ENCODE measurements at places on chromosomes 1 and 21.
A peak's percentile ranks its signal among the peaks of the same experiment; 100 is the strongest.

- no peak for DNase-seq
Measured at GRCh38 chr1:160197231-160197630, 6.9 kb downstream of the CASQ1 start.

DNA sequence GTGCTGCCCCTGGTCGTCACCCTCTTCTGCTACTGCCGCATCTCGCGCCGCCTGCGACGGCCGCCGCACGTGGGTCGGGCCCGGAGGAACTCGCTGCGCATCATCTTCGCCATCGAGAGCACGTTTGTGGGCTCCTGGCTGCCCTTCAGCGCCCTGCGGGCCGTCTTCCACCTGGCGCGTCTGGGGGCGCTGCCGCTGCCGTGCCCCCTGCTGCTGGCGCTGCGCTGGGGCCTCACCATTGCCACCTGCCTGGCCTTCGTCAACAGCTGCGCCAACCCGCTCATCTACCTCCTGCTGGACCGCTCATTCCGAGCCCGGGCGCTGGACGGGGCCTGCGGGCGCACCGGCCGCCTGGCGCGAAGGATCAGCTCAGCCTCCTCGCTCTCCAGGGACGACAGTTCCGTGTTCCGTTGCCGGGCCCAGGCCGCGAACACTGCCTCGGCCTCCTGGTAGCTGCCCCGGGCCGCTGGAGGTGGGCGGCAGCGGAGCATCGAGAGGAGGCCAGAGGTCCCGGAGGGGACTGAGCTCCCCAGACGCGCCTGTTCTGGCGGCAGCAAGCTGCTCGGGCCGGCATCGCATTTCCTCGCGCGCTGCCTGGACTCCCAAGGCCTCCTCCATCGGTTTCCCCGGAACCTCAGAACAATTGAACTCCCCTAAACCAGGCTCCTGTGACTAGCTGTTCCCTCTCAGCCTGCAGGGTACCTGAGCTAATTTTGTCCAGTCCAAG lies 1.1 kb downstream of the GPR25 start:
- no peak for DNase-seq

DNA sequence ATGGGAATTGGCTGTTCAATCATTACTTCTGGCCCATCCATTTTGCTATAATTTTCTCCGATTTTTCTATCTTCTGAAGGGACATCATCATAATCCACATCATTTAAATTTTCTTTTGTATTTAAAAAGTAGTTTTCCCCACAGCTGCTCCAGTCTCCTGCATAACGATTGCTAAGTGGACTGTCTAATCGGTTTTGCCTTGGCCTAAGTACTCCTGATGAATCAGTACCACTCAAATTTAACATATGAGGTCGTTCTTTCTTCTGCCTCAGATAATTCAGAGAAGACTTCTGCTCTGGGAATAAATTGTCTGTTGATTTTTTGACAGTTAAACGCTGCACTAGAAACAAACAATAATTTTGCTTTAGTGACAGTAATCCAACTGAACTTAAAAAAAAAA lies 41.9 kb downstream of the SYDE2 start:
- no peak for DNase-seq

- DNase-seq = no peak
Measured at GRCh38 chr1:214635506-214635905, 32.5 kb downstream of the CENPF start.

GRCh38 chr1:25784575-25785051 lies 15.4 kb upstream of the SELENON start:
- DNase-seq = no peak

DNA sequence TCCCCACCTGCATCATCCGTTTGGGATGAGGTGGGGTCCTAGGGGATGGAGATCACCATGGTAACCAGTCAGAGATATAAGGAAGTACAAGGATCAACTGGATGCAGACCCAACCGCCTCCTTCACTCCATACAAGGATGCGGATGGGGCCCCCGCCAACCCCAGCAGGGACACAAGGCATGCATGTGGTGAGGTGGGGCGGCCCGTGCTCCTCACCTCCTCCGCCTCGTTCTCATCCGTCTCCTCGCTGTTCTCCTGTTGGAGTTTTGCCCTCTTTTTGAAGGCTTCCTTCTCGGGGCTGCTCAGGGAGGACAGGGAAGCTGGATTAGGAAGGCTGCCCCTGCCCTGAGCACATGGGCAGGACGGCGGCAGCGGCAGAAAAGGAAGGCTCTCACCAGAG lies 23.8 kb downstream of the KIF21B start:
- DNase-seq = no peak

DNA sequence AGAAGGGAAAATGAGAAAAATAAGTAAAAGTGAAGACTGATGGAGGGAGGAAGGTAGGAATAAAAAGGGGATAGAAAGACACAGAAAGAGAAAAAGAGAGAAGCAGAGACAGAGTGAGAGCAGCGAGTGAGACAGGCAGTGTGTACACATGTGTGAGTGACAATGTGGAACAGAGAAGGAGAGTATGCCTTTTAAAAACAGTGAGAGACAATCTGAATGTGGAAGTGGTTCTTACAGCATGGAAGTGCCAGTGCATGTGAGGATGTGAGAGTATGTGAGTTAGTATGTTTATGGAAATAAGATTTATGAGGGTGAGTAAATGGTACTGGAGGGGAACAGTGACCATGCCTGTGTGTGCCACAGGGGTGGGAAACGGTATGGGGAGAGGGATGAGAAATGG lies 1.2 kb downstream of the NEGR1 start:
- no peak for DNase-seq

DNA sequence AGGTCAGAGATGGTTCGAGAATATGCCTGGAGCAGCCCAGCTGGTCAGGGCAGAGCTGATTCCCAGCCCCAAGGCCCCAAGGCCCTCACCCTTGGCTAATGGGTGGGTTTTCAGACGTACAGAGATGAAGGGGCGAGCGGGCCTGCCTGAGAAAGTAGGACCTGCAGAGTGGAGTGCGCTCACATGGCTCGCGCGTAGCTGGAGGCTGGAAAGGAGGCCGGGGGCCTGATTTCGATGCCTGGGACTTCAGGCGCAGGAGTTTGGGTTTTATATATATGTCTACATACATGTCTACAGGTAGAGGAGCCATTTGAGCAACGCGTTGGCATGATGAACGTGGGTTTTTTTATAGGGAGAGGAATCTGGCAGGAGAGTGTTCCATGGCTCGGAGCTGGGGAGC lies 8.9 kb downstream of the COQ8A start:
- DNase-seq = no peak

GRCh38 chr21:31088474-31088751 lies 50.1 kb upstream of the KRTAP19-8 start:
- DNase-seq = no peak

GRCh38 chr1:27658951-27659496 lies 13.0 kb downstream of the IFI6 start:
- DNase-seq = peak; percentile 27

- peak; percentile 47 for DNase-seq
Measured at GRCh38 chr1:36285443-36286101, 20.6 kb upstream of the SH3D21 start.

- DNase-seq = no peak
Measured at GRCh38 chr21:19198801-19199200, 795.2 kb upstream of the TMPRSS15 start.

- DNase-seq = no peak
Measured at GRCh38 chr1:16324456-16324890, 27.8 kb downstream of the FBXO42 start.

GRCh38 chr1:214617843-214618242 lies 14.8 kb downstream of the CENPF start:
- no peak for DNase-seq

DNA sequence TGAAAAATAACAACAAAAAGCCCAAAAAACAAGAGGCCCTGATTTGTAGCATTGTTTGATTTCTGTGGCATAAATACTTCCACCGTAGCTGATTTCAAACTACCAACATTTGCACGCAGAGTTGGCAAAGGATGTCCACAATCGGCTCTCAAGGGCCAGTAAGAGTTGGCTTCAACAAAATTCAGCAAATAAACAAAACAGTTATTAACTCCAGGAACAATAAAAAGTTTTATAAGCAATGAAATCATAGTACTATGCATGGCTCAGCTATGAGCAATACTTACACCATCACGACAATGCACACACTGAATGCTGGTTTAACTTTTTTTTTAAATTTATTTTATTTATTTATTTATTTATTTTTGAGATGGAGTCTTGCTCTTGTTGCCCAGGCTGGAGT lies 8.7 kb upstream of the COX20 start:
- no peak for DNase-seq

- no peak for DNase-seq
Measured at GRCh38 chr1:217275655-217276398, 355.1 kb downstream of the GPATCH2 start.

DNA sequence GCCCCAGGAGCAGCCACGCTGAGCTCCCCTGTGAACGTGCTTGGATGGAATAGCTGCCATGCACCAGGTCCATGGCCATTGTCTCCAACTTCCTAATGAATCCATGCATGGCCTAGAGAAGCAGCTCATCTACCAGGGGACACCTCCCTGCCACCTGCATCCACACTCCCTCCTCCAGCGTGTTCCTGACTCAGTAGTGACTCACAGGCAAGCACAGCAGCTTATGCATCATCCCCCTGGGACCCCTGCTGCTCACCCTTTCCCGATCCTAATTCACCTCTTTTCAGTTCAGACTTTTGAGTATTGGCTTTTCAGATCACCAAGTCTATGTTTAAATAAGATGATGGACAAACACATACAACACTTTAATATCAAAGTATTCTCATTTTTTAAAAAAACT lies 39.9 kb upstream of the TADA1 start:
- DNase-seq = no peak

DNA sequence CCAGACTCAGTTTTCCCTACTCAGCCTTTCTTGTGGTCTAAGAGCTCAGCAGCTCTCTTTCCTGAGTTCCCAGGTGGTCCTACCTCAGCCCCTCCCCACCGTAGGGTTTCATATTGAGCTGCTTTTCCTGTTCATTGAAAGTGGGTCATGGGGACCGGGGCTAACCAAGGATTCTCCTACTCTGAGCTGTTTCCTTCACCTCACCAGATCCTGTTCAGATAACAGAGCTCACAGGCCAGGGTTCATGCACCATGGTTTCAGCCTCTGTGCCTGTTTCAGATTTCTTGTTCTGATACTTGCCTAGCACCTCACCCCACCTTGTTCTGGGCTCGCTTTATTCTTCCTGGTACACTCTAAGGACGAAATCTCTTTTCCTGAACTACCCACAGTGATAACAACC lies 8.5 kb downstream of the UBQLN4 start:
- DNase-seq = no peak

DNA sequence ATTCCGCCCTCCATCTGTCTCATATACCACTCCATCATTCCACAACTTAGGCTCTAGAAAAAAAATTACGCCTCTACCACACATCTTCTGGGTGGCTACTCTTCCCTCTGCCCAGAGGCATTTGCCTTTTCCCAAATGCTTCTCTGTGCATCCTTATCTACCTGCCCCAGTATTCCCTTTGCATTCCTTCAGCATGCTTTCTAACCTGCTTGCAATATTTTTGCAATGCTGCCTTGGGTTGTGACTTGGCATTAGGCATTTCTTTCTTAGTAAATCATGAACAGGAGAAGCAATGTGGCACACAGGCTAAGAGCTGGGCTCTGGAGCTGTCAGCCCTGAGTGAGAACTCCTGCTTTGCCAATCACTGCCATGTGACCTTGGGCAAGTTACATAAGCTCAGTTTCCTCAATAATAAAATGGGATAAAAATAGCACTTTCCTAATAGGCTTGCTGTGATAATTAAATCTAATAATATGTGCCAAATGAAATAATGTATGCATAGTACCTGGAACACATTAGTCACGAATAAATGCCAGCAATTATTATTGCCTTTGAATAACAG lies 276.0 kb downstream of the ASTN1 start:
- no peak for DNase-seq

DNA sequence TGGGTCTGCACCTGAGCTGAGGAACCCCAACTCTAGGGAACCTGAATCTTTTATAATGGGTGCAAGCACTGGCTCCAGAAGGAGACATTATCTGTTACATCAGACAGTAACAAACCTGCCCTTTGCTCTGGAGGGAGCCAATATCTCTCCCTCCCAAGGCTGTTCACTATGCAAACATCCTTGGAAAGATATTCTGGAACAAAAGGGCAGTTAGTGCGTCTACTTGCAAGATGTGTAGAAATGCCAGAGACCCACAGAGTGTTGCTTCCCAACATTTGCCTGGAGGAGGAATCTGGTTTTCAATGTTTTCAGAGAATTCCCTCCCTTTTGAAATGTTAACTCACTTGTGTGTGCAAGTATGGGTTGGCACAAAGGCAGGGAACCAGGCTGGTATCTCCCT lies 31.9 kb downstream of the UMODL1 start:
- DNase-seq = no peak

DNA sequence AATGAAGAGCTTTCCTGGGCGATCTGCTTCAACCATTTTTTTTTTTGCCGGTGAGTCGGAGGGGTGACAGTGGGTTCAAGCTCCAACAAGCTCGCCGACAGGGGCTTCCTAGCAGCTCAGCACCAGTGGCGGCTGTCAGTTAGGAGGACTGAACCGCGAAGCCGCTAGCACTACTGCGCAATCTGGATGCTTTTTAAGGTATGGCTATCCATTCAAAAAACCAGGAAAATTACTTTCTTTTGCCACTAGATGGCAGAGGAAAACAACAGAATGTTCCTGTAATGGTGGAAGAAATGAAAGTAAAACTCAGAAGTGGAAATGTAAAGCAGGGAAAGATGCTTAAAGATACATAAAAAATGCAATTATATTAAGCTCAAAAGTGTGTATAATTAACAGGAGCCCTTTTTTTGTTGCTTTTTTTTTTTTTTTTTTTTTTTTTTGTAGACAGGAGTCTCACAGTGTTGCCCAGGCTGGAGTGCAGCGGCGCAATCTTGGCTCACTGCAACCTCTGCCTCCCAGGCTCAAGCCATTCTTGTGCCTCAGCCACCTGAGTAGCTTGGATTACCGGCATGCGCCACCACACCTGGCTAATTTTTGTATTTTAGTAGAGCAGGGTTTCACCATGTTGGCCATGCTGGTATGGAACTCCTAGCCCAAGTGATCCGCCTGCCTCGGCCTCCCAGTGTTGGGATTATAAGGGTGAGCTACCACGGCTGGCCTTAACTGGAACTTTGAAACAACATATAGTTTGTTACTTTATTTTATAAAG lies 8.5 kb downstream of the KYAT3 start:
- DNase-seq = peak; percentile 14

- DNase-seq = no peak
Measured at GRCh38 chr1:234985516-234986294, 142.9 kb downstream of the TOMM20 start.

All from HuH-7 (cell line).